Fibroblast of upper back skin (primary cell): ENCODE measurements at places on chromosomes 1 and 21.

DNA sequence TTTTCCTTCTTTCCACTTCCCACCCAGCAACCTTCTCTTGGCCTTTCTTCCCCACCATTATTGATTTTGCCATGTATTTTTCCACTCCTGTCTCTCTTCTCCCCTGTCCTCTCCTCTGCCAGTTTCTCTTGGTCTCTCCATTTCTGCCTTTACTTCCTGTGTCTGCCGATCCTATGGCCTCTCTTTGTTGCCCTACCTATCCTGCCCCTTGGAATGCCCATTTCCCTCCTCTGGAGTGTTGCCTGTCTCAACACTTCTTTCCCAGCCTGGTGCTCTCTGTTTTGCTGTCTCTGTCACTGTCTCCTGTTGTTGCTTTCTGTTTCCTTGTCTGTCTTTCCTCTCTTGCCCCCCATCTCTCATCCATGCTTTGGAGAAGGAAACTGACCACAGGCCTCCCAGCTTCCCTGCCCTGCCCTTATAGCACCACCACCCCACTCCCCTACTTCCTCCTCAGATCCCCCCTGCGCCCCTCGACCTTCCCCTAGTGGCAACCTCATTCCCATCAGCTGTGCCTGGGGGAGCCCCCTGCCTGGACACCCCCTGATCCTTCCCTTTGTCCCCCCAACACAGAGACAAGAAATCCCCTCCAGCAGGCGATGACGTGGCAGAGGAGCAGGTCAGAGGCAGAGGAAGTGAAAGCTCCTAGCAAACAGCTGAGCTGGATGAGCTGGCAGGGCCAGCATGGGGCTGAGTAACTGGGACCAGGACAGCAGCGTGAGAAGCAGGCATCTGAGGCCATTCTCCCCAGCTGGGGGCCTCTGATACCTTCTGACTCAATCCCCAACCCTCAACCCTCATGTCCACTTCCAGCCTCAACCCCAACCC is 6.6 kb upstream of the ETV3L start:
- peak; percentile 82 for DNase-seq

GRCh38 chr1:149977345-149977744 is 33.2 kb downstream of the OTUD7B start:
- DNase-seq = no peak

DNA sequence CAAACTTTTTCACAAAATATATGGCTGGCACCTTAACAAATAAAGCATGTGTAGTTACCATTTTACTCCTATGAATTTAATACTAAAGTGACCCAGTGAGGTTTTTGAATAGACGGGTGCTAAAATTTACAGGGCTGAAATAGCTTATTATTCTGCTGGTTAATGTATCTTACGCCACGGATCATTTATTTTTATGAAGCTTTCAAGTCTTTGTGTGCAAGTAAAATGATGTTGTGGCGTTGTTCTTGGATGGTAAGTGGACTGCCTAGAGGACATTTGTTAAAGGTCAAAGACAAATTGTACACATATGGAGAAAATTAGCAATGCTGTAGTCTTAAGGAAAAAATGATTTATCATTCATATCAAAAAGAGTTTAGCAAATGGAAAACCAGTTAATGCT is 22.8 kb downstream of the INSL5 start:
- no peak for DNase-seq

- peak; percentile 95 for DNase-seq
These were observed 24.9 kb upstream of the GRHL3 start for GRCh38 chr1:24294228-24294672.

DNA sequence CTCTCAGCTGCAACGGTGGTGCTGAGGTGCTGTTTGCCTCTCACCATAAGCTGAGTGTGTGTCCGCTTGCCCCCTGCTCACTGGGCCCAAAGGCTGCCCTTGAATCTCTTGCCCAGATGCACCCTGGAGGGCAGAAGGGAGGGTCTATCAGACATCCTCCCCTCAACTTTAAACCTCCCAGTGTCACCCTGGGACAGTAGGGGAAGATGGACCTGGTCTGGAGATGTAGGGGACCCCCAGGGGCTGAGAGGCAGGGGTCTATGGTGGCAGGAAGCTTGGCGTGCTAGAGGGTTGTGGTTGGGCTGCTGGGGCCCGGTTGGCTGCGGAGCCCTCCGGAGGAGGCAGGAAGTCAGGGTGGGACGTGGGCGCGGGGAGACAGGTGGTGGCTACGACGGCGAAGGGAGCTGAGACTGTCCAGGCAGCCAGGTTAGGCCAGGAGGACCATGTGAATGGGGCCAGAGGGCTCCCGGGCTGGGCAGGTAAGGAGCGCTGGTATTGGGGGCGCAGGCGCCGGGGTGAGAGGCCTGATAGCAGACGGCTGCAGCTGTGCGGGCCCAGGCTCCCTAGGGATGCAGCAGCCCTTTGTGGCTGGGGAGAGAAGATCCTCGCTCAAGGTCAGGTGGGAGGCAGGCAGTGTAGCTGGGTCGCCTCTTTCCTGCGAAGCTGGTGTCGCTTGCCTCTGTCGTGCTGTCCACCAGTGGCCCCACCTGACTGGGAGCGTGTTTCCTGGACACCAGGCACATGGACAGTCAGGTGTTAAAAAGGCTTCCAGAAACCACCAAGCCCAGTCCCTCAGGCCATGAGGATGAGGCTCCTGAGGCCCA is at the start of gene LCK:
Gene LCK (plus strand): TSS at position 373 of the 824 bp plus-strand sequence. CDS start 23,065 bp downstream, outside the sequence.
- no peak for DNase-seq

GRCh38 chr21:32182449-32182848 is 96.4 kb downstream of the MIS18A start:
- DNase-seq = no peak

DNA sequence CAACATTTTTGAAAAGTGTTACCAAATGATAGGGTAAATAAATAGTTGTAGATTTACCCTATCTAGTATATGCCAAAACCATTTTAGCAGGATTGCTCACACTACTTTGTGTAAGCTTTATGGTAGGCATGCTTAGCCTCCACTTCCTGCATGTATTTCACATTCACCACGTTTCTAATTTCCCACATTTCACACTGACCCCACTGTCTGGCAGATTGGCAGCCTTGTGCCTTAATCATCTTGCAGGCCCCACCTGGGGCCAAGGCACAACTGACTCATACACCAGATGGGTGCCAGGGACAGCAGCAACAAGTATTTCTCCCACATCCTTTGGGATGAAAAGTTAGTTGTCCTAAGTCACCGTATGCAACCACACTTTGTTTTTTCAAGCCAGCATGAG is 21.2 kb upstream of the CENPF start:
- peak; percentile 84 for DNase-seq

DNA sequence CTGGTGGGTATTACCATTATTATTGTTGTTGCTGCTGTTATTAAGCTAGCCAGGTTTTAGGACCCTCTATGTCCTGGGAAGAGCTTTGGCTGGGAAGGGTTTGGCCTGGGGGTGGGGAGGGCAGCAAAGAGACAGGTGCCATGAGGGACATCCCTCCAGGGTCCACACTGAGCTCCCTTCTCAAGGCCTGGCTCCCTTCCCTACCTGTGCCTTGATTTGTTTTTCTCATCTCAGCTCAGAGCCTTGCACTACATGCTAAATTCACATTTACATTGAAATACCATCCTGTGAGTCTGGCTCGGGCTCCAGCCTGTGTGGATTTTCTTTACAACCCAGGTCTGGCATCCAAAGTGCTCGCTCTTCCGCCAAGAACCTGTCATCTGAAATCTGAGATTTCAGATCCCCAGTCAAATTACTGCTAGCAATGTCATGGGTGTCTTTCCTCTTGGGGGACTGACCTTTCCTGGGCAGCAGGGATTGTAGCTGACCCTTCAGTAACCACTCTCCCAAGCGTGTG is 536.3 kb downstream of the PTPRU start:
- DNase-seq = no peak

DNA sequence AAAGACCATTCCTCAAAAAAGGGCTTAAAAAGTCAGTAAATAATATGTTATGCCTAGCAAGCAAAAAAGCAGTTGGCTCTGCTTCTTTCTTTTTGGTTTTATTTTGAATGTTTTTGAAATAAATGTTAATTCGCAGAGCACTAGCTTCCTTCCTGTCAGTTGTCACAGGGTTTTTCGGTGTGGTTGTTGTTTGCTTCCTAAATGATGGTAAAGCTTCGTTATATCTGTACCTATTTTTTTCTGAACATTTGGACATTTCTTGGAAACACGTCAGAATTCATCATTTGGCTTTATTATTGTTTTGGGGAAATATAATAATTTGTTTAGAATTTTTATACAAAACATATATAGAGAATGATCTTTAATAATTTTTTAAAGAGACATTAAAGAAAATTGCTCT is 351.9 kb upstream of the SGIP1 start:
- no peak for DNase-seq

GRCh38 chr1:222582099-222582774 is 7.5 kb downstream of the TAF1A start:
- DNase-seq = peak; percentile 17

DNA sequence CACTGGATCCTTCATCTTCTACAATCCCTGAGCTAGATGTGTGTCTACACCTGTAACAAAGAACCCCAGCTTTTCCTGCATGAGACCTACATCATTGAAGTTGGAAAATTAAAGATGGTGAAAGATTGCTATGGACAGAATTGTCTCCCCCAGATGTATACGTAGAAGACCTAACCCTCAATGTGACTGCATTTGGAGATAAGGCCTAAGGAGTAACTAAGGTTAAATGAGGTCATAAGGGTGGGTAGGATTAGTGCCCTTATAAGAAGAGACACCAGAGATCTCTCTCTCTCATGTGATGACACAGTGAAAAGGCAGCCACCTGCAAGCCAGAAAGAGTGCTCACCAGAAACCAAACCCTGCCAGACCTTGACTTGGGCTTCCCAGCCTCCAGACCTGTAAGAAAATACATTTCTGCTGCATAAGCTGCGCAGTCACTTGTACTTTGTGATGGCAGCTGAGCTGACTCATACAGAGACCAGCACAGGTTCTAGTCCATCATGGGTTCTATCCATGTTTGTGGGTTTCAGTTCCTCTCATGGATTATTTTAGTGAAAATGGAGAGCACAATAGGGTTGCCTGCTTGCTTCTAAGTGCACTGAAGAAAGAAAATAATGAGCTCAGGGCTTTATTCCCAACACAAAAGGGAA is 180.8 kb downstream of the TPR start:
- DNase-seq = no peak

DNA sequence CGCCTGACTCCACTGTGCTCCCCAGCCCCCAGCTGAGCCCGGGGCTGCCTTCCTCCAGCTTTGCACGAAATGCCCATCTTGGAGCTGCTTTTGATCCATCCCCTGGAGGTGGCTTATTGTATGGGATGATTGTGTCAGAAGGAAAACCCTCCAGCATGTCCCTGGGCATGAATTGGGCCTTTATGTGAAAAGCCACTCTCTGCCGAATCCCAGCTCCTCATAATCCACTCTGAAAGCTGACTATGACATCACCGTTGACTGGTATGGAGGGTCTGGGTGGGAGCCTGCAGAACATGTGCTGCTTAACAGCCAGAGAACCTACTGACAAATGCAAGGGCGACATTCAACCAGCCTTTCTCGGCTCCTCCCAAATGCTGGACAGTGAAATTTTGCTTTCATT is 74.6 kb downstream of the NENF start:
- DNase-seq = no peak

- no peak for DNase-seq
These were observed 3.1 kb downstream of the IGSF3 start for GRCh38 chr1:116664366-116664977.
